Activated CD8-positive, alpha-beta T cell treated with anti-CD3 and anti-CD28 coated beads, Interleukin-2, amount 10 ng/mL, durations not matched to agents 7 days and 5 days (primary cell): ENCODE measurements at places on chromosomes 3 and 15. TPM values are rescaled to one million over a fixed set of nuclear protein-coding genes. Genes with fewer than 3 reads are reported as not detected.

The IRAK2 gene
- 1.3 TPM for total RNA-seq

The NLGN1 gene
- total RNA-seq = not detected

The DPH6 gene
- 10.0 TPM for total RNA-seq

The EHHADH gene
- 4.8 TPM for total RNA-seq

- peaks cover 4% of the 10 kb centered on the region for H3K4me1 ChIP-seq
- no peak for DNase-seq
- peaks cover 10% of the 10 kb centered on the region for H3K27me3 ChIP-seq
- H3K4me3 ChIP-seq = no peak overlapping the region
- H3K27ac ChIP-seq = no peak overlapping the region
- H3K36me3 ChIP-seq = no peaks in the 10 kb centered on the region
These were observed 177.1 kb upstream of the PFN2 start for GRCh38 chr3:150147776-150148175.

DNA sequence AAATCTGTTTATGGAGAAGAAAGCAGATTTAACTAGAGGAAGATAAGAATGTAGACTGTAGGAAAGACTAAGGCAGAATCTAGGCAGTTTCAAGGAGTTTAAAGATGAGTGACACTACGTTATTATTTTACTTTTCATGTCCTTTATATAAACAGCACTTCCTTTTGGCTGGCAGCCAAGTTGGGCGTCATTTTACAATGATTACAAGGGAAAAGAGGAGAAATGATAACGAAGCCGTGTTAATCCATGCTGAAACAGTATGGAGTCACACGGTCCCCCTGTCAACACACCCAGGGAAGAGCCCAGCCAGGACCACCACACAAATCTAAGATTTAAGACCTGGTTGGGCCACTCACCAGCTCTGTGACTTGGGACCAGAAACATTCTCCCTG, 83.7 kb upstream of the NEO1 start:
- no peaks in the 10 kb centered on the region for H3K36me3 ChIP-seq
- no peak for DNase-seq
- H3K4me3 ChIP-seq = no peak overlapping the region
- H3K27ac ChIP-seq = no peak overlapping the region
